Activated CD8-positive, alpha-beta memory T cell treated with anti-CD3 and anti-CD28 coated beads for 48 hours (primary cell): ENCODE measurements at places on chromosomes 4 and X.

DNA sequence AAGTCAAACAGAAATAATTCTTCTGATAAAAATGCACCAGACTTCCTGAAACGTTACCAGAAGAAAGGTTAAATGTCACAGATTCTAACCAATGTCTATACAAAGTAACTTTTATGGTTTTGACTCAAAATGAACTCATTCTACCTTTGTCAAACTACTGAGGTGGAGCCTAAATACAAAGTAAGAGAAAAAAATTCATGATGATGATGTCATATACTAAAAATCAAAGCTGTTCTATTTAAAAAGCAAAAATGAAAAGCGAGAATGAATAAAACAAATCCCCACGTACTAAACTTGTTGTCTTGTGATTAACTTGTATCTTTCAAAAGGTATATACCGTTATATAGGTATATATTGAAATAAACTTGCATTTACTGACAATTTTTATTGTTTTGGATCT, 21.7 kb downstream of the GNPDA2 start:
- DNase-seq, result no peak

- DNase-seq, result no peak
These were observed 718.5 kb downstream of the SMARCA1 start for GRCh38 chrX:128804828-128805227.

- no peak for DNase-seq
These were observed 10.3 kb downstream of the AFAP1 start for GRCh38 chr4:7929118-7929951.

- DNase-seq, result no peak
These were observed 103.0 kb downstream of the HHIP start for GRCh38 chr4:144748814-144749555.

DNA sequence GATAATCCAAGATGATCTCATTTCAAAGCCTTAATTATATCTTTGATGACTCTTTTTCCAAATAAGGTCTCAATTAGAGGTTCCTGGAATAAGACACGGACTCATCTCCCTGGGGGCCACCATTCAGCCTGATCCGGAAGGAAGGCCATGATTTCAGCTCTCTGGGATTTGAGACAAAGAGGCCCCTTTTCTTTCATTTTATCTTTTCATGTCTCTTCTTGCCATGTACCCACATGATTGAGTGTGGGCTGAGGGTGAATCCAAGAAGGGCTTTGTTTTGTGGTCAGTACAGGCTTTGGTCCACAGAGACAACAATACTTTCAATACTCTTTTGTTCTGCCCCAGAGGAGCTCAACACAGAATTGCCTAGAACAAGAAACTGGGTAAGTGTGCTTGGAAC, 261.2 kb downstream of the TRIML1 start:
- DNase-seq, result no peak

GRCh38 chrX:19678941-19679340, 163.6 kb upstream of the MAP3K15 start:
- DNase-seq, result no peak

- no peak for DNase-seq
These were observed 19.7 kb upstream of the GRPR start for GRCh38 chrX:16103625-16104024.

GRCh38 chr4:94536649-94537469, 85.1 kb downstream of the PDLIM5 start:
- DNase-seq, result no peak

GRCh38 chr4:45241976-45242375, 515.6 kb upstream of the GNPDA2 start:
- no peak for DNase-seq

DNA sequence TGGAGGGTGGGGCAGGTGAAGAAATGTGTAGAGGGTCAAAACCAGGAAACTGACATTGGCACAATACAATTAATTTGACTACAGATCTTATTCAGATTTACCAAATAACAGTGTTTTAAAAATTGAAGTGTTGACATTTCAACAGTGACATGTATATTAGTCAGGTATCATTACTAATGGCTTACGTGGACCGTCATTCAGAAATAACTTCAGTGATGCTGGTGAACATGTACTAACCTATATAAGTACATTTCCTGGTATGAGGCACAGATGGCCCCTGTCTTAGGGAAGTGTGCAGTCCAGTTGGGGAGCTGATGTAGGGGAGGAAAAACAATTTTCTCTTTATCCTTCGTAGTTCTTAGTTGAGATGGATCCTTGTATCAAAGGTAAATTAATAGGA, 22.3 kb upstream of the MAOA start:
- DNase-seq, result no peak

DNA sequence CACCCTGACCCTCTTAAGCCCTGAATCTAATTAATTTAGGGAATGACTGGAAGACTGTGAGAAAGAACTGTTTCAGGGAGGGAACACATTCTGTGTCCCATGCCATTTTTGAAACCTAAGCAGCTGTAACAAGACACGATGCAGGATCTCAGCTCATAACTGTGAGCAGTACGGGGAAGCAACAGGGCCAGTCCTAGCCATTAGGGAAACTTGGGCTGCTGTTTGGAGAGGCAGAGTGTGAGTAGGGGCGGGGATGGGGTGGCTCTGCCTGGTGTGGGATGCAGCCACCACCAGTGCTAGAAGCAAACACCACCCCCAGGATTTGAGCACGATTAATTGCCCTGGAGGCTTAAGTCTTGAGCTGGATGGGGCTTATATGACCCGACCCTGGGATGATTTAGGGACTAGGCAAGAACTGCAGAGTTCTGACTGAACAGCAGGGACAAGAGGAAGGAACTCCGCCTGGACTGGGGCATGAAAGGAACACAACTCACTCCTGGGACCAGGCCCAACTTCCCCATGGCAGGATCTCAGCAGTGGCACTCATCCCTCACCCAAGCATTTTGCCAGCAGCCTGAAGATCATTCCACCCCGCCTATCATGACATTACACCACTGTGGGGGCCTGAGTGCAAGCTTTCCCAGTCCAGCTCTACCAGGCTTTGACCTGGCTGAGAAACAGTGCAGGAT, 43.1 kb downstream of the ATRX start:
- no peak for DNase-seq

DNA sequence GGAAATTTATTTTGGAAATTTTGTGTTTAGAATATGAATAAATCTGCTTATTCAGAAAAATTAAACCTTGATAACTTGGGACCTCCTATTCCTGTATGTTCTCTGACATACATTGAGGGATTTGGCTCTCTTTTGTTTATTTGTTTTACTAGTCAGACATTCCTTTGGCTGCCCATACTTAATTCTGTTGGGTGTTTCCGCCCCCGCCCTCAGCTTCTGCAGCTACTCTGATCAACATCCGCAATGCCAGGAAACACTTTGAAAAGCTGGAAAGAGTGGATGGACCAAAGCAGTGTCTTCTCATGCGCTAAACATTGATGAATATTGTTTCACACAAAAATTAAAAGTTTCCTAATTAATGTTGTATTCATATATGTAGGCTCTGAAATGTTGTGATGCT, 40.5 kb downstream of the RRAGB start:
- no peak for DNase-seq

DNA sequence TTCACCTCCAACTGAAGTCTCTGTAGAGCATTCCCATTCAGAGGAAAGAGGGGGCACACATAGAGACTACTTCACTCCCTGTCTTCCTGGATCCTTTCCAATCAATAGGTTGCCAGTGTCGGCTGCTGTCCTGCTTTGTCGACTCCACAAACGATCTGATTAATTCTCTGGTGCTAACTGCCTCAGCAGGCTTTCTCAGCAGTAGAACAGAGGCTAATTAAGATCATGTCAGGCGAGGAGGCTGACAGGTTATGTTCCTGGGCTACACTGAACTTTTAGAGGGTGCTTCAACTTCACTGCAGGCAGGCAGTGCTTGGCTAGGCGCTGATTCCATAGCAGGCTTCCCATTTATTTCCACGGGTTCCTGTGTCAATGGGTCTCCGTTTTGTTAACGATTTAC, 79.2 kb downstream of the GRIA3 start:
- no peak for DNase-seq

GRCh38 chr4:104815665-104816064, 321.0 kb upstream of the CXXC4 start:
- DNase-seq, result no peak

DNA sequence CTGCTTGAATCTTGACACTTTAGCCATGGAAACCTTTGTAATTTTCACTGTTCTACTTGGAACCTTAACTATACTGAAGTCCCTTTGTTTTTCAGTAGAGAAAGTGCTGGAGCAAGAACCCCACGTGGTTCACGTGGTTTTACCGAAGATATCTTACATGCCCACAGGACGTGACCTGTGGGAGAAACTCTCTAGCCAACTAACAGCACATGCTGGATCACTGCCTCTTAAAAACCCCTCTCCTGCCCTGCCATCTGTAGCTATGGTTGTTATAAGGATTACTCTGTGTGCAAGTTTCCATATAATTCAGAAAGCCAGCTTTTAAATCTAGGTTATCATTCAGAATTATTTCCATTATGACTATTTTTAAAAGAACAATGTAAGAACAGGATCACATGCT, 30.2 kb downstream of the SPANXD start:
- DNase-seq, result no peak

- no peak for DNase-seq
These were observed 38.5 kb upstream of the GALNTL6 start for GRCh38 chr4:171774642-171775190.

DNA sequence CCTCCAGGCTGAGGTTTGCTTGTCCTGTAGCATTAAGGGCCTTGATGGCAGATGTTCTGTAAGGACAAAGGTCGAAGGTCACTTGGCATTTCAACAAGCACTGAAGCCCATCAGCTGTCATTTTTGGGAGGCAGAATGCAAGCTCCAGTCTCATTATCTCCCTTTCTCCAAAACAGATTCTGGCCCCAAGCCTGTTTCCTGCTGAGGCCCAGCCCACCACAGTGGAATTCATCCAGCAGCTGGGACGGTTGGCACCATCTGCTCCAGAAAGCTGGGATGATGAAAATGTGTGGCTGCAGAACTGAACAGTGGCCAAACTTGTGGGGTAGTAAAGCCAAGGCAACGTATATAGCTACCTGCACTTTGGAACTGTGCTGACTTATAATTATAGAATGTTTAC, 17.7 kb upstream of the PPEF2 start:
- no peak for DNase-seq

GRCh38 chr4:3322059-3322550, 29.3 kb downstream of the RGS12 start:
- DNase-seq, result no peak

- DNase-seq, result no peak
These were observed 32.8 kb upstream of the JAKMIP1 start for GRCh38 chr4:6232836-6233785.

GRCh38 chr4:100257567-100257966, 67.3 kb upstream of the DDIT4L start:
- DNase-seq, result no peak

DNA sequence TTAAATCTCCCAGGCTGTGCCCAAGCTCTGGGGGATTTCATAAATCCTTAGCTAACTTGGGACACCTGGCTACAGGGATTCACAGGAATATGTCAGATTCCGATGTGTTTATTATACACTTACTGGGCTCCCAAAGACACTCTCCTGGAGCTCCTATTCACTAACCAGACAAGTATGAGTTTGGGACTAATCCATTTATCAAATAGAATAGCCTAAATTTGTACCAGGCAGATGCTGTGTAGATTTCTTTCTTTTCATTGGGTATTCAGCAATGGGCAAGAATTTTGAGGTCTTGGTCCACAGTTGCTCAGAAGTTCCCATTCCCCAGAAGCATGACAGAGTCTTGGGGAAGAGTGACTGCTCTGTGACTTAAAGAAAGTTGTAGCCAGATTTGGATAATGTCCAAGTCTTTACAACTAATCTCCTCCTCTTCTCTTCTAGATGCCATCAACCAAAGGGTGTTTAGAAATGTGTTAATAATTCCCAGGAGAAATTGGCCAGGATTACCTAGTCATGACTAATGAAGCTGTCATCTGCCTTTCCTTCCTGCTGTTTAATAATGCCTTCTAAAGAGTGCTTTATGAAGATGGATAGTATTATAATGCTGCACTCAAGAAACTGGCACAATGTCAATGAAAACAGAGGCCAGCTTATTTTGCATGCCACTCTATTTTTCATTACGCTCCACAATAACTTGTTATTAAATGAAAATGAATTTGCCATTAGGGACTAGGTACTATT, 120.9 kb downstream of the CHIC2 start:
- DNase-seq, result no peak

DNA sequence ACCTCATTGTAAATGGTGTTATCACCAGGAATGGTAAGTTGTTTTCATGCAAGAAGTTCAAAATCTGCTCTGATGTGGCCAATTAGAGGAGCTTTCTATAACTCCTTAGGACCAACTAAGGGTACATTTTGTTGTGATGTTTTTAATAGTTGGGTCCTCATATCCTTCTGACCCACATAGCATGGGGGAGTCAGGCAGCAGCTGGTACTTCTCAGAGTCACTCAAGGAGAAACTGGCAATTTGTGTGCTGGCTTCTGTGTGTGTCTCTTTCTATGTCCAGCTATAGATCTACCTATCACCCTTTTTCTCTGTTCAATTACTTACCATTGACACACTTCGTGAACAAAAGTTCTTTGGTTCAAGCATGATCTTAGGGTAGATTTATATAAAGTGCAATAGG, 194.3 kb upstream of the TENM3 start:
- DNase-seq, result no peak

DNA sequence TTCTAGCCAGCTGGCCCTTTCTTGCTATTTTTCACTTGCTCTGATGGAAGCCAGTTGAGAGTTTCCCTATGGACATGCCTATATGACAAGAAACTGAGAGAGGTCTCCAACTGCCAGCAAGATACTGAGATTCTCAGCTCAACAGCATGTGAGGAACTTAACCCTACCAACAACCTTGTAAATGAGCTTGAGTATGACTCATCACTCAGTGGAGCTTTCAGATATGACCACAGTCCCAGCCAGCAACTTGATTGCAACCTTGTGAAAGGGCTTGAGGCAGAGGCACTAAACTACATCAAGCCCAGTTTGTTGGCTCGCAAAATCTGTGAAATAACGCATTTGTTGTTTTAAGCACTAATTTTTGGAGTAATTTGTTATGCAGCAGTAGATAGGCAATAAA, 175.8 kb downstream of the COMMD8 start:
- no peak for DNase-seq

GRCh38 chr4:80006935-80007744, 65.9 kb downstream of the ANTXR2 start:
- no peak for DNase-seq

DNA sequence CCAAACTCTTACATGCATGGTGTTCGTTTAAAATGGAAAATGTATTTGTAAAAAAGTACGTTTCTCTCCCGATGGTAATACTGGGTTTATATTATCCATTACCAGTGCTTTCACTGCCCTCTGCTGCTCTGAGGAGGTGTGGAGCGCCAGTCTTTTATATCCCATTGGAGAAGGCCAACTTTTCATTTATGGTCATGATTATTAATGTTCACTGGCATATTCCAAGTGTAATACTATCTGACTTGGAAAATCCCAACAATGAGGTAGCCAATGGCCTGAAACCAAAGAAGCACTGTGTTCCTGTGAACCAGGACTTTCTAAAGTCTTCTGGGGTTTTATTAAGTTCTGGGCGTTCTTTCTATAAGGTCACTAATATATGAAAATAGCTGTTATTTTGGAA, 80.7 kb downstream of the SYNPO2 start:
- no peak for DNase-seq
